ENCODE measurements at places on chromosomes 3 and 15.

DNA sequence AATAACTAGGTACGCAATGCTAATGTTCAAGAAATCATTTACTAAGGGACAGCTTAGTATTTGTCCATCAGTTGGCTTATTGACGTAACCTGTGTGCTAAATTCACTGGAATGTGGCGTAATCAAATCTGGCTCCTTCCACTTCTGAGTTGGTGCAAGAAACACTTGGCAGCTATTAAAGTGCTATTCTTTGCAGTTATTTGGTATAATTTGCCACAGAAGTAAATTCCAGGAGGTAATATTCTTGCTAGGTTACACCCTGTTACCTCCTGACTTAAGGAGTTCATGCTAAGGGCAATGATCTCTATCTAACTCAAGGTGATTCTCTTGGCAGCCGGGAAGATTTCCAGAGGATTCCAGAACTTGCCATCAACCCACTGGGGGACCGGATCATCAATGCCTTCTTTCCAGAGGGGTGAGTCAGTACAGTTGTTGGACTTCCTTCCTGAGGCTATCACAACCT is 25.5 kb downstream of the CHP1 start:
- no peak for DNase-seq

GRCh38 chr3:132622148-132622547 is 25.1 kb downstream of the ACKR4 start:
- no peak for DNase-seq

- DNase-seq = no peak
These were observed 4.6 kb upstream of the P2RY14 start for GRCh38 chr3:151282921-151283320.

GRCh38 chr3:147398813-147399534 is 7.4 kb downstream of the ZIC4 start:
- DNase-seq = no peak

DNA sequence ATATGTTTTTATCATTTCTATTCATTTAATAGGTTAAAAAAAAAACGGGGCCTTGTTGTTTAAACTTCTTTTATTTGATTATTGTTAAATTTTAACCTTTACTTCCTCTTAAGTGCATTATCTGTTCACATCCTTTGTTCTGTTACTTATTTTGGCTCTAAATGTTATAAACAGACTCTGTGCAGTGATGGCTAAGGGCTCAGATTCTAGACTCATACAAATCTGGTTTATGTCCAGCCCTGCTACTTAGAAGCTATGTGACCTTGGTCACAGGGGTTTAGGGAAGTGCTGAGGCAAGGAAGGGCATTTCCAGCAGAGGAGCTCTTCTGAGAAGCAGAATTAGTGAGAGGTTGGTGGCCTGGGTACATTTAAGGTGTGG is 55.3 kb upstream of the VILL start:
- no peak for DNase-seq

DNA sequence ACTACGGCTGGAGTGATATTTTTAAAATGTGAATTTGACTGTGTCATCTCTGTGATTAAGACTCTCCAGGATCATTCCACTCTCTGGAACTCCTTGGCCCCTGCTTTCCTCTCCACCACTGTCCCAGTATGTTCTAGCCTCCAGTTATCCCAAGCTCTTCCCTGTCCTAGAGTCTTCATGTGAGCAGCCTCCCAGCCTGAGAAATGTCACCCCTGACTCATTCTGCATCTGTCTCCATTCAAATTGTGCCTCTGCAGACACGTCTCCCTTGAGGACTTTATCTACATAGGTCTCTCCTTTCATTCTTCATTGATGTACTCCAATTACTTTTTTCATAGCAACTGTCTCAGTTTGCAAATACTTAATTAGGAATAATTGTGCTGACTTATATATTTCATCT is 317.7 kb upstream of the ADAMTS9 start:
- DNase-seq = no peak

GRCh38 chr3:35537265-35537664 is 102.1 kb upstream of the ARPP21 start:
- DNase-seq = no peak

- no peak for DNase-seq
These were observed 492.3 kb downstream of the DIPK2A start for GRCh38 chr3:144463911-144464310.

DNA sequence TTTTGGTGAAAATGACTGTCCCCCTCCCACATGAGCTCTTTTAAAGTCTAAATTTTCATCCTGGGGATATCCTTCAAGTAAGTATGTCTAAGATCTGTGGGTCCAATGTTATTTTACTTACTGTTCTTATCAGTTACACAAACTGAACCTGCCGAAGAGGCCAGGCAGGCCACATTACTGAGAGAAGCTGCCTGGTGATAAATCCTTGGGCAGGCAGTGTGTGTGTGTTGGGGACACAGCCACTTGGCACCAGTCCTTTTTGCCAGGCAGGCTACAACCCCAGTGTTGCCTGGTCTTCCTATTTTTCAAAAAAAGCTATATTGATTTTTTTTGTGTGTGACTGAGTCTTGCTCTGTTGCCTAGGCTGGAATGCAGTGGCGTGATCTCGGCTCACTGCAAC is 50.6 kb upstream of the RASA2 start:
- DNase-seq = no peak

All from psoas muscle (tissue), 8 donors.